CD8-positive, alpha-beta T cell (primary cell): ENCODE measurements at places on chromosomes 1 and 21.

GRCh38 chr1:159881622-159882526 lies 18.1 kb downstream of the CFAP45 start:
- DNase-seq = peak; percentile 63

DNA sequence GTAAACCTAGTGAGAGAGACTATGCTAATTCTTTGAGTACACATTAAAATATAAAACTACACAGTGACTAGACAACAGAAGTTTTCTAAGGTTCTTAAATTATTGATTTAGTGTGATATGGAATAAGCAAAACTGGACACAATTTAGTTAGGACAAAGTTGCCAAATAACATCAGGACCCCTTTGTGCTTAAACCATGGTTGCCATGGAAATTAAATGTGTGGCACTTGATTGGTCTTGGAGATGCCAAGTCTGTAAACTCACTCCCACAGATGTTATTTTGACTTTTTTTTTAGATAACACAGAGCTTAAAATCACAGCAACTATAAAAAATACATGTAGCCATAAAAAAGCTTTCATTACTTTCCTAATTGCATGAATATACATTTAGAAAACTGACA lies 234.6 kb downstream of the BRINP3 start:
- no peak for DNase-seq

DNA sequence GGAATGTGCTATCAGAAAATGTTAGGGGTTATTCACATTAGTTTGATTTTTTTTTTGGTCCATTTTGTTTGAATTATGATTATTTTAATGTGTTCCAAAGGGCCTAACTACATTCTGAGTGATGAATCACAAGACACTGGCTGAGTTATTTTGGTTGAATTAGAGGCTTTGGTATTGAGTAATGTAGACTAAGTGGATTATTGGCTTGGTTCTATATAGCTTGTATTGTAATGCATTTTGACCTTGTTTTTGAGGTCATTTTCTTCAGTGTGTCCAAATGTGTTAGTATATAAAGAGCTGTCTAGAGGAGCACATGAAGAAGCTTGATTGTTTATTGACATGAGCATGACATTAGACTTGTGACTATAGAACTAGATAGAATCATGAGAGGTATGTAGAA lies 3.4 kb downstream of the ZNF326 start:
- no peak for DNase-seq

GRCh38 chr1:28199328-28200233 lies 23.1 kb upstream of the PTAFR start:
- DNase-seq = peak; percentile 77

DNA sequence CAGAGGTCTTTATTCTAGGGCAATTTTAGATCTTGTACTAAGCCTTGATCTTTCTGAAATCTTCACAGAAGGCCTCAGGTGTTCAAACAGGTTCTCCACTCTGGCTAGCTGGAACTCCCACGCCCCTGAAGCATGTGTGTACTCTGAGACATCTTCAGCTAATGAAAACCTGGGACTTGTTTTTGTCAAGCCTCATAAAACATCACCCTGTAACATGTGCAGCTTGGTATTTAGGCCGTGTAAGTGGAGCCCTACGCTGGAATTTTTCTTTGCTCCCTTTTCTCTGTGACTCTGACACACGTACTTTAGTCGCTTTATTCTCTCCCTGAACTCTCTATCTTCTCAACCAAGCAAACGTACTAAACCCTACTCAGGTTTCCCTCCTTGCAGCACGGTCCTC lies 701.9 kb upstream of the ZP4 start:
- DNase-seq = no peak

- DNase-seq = no peak
Measured at GRCh38 chr1:187725216-187725615, 896.5 kb downstream of the PLA2G4A start.

- DNase-seq = peak; percentile 38
Measured at GRCh38 chr1:117616356-117616755, 10.5 kb downstream of the TENT5C start.

DNA sequence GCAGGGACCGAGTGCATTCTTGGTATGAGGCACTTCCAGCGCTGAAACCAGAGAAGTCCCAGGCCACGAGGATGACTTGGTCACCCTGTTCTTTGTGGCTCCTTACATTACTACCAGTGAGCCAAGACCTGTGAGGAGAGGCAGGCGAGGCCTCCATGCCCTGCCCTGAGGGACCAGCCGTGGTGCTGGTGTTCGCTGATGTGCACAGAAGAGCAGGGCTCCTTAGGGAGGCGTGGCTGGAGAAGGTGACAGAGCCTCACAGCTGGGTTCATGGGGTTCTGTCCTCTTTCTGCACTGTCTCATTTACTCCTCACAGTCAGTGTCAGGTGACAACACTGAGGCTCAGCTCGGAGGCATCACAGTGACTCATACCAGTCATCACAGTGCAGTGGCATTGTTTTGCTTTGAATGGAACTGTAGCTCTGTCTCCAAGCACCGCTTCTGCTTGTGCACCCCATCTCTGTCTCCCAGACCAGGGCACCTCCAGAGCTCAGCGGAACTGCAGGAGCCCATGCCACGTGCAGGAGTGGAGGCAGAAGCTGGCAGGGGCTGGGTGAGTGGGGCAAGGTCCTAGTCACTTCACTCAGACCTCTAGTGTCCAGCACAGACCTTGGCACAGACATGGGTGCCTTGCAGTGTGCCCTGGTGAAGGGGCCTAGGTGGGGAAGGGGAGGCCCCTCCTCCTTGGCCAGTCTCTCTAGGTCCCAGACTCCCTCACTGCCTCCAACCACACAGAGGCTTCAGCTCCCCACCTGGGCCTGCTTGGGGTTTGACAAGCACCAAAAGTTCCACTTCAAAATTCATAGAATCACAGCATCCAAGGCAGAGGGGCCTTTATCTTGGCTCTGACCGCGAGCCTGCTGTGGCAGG lies 310.9 kb downstream of the MATN1 start:
- DNase-seq = no peak

GRCh38 chr1:183081402-183082120 lies 58.3 kb downstream of the LAMC1 start:
- DNase-seq = no peak

DNA sequence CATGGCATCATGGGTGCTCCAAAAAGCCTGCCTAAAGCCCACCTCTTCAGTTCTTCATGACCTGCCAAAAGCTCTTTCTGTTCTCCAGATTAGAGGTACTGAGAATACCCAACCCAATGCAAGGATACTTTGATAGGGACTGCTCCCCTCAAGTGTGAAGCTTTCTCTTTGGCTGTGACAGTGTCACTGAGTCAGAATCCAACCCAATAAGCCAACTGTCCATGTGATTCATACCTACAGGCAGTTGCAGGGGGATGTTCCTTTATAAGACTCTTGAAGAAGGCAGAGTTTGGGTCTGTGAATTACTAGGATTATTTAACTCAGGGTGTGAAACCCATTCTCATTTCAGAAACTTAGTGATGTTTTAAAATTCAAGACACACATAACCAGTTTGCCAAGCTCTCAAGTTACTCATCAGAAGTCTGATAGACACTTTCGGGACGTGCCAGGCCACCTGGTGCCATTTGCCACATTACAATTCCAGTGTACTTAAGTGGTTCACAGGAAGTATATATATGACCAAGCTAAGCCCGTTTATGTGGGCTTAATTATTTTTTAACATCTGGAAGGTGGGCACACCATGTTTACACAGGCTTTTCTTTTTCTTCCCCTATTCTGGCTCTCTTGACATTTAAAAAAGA lies 265.8 kb downstream of the NFIA start:
- DNase-seq = no peak
